Cardiac muscle cell (in vitro differentiated cells and primary cell): ENCODE measurements at places on chromosomes 3 and 15. TPM values are rescaled to one million over a fixed set of nuclear protein-coding genes. Genes with fewer than 3 reads are reported as not detected.
A peak's percentile ranks its signal among the peaks of the same experiment; 100 is the strongest.

GRCh38 chr15:58522391-58522790 lies 90.6 kb downstream of the LIPC start:
- DNase-seq, result no peak

DNA sequence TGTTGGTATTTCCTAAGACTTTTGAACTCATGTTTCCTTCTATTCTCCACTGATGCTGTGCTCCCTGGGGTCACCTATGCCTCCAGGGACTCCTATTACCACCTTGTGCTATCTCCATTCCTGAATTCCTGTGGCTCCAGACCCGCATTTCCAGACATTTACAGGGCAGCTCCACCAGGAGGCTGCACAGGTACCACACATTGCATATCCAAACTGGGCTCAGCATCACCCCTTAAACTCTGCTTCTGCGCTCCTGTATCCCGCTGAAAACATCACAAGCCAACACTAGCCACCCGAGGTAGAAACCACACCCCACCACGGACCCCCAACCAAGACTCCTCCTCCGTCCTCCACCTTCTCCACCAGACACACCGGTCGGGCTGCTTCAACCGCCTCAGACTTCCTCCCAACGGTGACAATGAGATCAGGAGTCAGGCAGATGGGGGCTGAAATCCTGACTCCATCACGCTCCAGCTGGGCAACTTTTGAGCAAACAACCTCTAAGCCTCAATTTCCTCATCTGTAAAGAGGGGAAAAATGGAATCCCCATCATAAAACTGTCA lies 10.4 kb downstream of the TNK2 start:
- no peak for DNase-seq

GRCh38 chr3:151439652-151440125 lies 21.2 kb downstream of the IGSF10 start:
- DNase-seq, result peak; percentile 88

GRK7 gene
- not detected in 2 replicates for total RNA-seq

GRCh38 chr3:54875596-54876268 lies 52.1 kb downstream of the LRTM1 start:
- DNase-seq, result no peak

- peak; percentile 75 for DNase-seq
These were observed 125.9 kb upstream of the HES1 start for GRCh38 chr3:194009892-194010533.

FANCD2OS gene
- not detected in 2 replicates for total RNA-seq

DNA sequence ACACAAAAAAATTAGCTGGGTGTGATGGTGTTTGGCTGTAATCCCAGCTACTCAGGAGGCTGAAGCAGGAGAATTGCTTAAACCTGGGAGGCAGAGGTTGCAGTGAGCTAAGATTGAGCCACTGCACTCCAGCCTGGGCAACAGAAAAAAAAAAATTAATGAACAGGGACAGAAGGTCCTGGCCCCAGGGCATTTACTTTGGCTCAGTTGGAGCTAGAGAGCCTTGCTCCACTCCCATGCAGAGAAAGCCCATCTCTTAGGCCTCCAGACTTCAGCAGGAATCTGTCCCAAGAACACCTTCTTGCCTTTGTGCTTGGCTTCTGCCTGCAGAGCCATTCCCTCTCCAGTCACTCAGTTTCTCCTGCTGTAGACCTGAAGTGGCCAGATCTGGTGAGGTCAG lies 8.7 kb downstream of the KLHDC8B start:
- no peak for DNase-seq

DNA sequence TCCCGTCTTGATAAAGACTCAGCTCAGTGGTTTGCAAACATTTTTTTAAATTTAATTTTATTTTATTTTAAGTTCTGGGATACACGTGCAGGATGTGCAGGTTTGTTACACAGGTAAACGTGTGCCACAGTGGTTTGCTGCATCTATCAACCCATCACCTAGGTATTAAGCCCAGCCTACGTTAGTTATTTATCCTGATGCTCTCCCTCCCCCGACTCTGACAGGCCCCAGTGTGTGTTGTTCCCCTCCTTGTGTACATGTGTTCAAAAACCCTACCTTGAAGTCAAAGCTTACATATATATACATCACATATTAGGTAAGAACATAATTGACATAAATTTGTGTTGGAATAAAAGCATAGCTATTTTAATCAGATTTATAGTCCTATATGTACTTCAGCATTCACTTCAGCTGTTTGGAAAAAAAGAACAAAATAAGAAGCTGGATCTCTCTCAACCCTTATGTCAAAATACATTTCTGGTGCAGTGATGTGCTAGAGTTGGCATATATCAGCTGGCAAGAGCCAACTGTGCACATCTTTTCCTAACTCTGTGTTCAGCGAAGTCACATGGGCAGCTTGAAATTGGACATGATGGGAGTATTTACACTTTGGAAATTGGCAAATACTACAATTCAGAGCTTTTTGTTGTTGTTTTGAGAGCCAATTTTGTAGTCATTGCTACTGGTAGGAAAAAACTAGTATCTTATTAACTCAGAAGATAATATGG lies 26.5 kb downstream of the GPR15 start:
- DNase-seq, result no peak

MYZAP gene
- 103 and 143 TPM in 2 replicates for total RNA-seq

- DNase-seq, result no peak
These were observed 250.6 kb upstream of the LYSMD4 start for GRCh38 chr15:99983886-99984286.

DNA sequence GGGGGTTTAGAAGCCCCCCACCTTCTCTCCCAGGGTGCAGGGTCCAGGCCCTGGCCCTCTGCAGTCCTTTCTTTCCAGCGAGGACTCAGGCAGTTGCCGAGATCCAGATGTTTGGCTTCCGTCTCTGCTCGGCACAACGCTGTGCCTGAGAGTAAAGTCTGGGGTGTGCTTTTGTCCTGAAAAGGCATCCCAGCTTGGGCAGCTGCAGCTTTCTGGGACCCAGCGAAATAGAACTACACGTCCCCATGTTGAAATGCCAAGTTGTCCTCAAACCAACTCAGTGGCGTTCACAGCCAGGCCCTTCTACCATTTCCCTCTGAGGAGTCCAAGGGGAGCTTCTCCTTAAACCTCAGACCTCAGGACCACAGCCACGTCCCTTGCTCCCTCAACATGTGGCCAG lies 23.1 kb downstream of the FGD5 start:
- DNase-seq, result no peak

WDR93 gene
- total RNA-seq, result 0.06 and 0.70 TPM in 2 replicates

DZIP1L gene
- 28.2 and 81.3 TPM in 2 replicates for total RNA-seq
